NCI-H2029 treated with DMSO at 0.1 percent for 48 hours (cell line): ENCODE measurements at places on chromosomes 16 and 17.

DNA sequence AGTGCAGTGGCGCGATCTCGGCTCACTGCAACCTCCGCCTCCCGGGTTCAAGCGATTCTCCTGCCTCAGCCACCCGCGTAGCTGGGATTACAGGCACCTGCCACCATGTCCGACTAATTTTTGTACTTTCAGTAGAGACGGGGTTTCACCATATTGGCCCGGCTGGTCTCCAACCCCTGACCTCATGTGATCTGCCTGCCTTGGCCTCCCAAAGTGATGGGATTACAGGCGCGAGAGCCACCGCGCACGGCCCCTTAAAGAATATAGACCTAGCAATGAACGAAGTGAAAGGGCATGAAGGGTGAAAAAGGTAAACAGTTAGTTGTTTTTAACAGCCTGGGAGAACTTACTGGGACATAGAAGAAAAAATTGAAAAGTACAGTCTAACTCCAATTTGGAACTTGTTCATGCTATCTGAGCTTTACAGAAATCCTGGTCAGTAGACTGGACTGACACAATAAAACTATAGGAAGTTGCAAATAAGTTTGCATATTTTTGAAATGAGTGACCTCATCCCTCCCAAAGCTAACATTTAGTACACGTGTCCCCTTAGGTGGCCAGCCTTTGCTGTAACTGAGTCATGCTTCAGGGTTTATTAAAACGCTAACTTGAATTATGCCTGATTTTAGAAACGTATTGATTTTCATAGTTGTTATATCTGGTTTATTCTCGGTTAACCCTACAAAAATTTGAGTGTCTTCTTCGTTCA lies 1.8 kb downstream of the COG1 start:
- DNase-seq = no peak

DNA sequence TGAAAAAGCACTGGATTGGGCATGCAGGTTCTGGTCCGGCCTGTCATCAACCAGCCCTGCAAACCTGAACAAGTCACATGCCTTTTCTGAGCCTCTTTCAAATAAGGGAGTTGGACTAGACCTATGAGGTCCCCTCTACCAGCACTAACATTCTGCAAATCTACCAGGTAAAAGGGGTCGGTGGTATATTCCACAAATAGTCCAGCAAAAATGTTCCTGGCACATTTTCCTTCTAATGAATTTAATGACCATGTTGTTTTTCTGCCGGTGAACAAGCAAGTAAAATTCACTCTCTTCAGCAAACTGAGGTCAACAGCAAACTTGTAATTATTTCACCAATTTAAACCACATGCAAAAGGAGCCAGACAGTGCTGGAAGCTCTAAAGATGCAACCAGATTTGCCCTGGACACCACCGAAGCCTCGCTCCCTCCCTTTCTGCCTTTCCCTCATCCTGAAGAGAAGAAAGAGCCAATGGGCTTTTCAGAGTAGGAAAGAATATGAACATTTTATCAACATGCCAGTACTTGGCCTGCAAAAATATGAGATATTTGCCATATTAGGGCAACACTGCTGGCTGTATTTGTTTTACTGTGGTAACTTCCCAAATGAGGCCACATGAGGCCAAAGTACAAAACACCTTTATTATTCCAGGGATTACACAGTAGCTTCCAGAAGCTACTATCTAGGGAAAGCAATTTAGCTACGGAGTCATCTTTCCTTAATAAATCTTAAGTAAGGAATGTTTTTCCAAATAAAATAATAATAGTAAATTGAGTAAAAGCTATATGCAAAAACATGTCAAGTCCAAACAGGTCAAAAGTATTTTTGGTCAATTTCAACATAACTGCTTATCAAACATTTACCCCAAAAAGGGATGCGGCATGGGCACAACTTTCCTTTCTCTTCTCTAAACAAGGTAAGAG lies 45.0 kb downstream of the USP31 start:
- no peak for DNase-seq

DNA sequence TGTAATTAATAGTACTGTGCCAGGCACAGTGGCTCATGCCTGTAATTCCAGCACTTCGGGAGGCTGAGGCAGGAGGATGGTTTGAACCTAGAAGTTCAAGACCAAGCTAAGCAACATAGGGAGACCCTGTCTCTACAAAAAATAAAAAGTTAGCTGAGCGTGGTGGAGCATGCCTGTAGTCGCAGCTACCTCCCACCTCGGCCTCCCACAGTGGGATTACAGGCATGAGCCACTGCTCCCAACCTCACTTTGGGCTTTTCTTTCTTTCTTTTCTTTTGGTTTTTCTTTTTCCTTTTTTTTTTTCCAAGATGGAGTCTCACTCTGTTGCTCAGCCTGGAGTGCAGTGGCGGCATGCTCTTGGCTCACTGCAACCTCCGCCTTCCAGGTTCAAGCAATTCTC lies 137.8 kb downstream of the MRM1 start:
- DNase-seq = no peak

DNA sequence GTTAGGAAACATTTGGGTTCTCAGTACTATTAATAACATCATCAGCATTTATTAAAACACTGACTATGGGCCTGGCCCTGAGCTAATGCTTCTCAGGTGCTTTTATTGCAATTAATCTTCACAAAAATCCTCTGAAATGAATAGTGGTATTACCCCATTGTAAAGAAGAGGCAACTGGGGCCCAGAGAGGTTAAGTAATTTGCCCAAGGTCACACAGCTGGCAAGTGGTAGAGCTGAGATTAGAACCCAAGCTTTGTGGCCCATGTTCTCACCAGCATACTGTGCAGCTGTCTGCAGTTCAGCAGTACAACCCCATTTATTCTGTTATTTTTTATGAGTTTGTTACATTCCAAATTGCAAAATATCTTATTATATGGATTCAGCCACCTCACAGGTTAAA lies 82.3 kb downstream of the TBC1D16 start:
- DNase-seq = no peak

- DNase-seq = no peak
These were observed 96.2 kb downstream of the RTN4RL1 start for GRCh38 chr17:1928976-1929375.

GRCh38 chr17:1829216-1829591 lies 498 bp downstream of the SMYD4 start:
- no peak for DNase-seq

DNA sequence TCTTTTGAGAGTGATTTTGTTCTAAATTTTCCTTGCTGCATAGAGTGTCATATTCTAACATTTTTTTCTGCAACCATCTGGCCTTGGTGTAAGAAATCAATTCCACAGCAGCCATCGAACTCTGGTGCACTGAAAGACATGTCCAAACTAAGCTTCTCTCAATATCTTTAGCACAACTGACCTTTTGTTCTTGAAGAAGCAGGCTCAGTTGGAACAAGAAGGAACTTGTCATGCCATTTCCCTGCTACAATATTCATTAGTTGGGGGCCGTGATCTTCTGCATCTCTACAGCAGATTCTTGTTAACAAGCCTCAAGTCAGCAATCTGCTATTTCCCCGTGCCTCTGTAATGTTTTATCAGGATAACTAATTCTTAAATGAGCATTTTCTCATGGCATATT lies 1305.6 kb downstream of the CDH11 start:
- DNase-seq = no peak

DNA sequence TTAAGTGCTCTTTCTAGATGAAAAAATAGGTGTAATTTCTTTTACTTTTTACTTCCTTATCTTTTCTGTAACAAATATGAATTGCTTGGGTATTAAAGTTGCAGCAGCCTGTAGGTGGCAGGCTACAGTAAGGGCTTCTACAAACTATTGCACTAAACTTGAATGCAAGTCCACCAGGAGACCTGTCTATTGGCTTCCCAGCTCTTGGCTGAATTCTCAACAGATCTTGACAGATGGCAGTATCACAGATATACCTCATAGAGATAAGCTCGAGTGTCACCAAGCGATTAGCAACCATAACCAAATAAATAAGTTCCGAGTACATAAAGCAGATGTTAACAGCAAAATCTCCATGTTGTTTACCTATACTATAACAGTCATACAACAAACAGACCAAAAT lies 5.9 kb downstream of the BBS2 start:
- DNase-seq = no peak

DNA sequence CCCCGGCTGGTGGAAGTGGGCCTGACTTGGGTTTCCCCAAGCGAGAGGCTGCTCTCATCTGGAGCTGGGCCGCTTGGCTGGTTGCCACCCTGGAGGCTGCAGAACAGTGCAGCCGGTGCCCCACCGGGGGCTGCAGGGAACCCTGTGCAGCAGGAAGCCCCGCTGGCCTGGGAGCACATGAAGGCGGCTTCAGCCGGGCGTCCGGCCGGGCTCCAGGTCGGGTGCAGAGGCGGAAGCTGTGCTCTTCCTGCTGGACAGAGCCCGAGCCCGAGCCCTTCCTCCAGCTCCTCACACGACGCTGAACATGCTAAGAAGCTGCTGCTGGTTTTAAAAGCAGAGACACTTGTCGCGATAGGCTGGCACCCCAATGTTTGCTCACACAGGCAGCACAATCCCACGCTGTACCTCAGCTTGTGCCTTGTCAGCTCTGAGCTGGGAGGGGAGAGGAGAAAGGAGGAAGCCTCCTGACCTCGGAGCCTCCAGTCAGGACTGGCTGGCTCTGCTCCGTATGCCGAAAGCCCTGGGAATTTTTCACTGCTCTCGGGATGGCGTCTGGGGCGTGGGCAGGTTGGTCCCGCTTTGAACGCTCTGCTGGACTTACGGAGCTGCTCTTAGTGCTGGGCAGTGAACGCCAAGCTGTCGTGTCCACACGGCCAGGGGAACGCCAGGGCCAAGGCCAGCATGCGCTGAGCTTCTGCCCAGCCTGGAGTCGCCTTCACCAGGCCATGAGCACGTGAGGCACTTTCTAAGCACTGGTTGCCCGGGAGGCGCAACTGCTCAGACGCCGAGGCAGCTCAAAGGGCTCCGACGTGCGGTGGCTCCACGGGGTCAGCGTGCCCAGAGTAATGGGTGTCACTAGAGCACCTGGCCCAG lies 8.8 kb downstream of the CDK5R1 start:
- DNase-seq = no peak

GRCh38 chr16:51149721-51150164 lies 1.3 kb downstream of the SALL1 start:
- DNase-seq = no peak

DNA sequence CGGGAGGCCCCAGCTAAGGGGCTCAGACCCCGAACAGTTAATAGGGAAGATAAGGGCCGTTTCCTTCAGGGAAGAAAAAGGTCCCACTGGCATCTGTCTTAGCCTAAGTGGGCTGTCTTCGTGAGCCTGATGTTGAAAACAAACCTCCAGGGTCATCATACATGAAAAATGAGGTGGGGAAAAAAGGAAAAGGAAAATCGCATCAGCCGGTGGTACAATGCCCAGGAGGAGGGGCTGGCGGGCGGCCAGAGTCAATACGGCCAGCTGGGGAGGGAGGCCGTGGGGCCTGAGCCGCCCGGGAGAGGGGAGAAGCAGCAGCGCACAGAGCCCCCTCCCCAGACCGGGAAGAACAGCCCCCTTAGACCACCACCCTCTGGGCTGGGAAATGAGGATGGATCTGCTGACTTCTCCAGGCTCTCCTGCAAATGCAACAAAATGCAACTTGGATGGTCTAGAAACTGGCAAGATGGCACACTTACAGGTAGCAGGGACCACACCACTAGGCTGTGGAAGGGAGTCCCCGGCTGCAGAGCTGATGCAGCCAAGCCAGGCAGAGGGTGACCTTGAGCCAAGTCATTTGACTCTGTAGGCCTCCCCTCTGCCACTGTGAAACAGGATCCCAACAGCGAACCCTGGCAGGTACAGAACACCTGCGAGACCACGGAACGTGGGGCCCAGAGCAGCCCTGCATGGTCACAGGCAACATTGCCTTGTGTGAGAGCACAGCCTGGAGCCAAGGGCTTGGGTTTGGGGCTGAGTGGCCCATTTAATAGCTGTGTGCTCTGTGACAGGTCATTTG lies 448.5 kb downstream of the SOX9 start:
- DNase-seq = no peak
